AG20443 (cell line): ENCODE measurements at places on chromosomes 7 and 10.
A peak's percentile ranks its signal among the peaks of the same experiment; 100 is the strongest.

GRCh38 chr10:126242397-126243260 is 145.6 kb downstream of the ADAM12 start:
- peak; percentile 62 for DNase-seq

DNA sequence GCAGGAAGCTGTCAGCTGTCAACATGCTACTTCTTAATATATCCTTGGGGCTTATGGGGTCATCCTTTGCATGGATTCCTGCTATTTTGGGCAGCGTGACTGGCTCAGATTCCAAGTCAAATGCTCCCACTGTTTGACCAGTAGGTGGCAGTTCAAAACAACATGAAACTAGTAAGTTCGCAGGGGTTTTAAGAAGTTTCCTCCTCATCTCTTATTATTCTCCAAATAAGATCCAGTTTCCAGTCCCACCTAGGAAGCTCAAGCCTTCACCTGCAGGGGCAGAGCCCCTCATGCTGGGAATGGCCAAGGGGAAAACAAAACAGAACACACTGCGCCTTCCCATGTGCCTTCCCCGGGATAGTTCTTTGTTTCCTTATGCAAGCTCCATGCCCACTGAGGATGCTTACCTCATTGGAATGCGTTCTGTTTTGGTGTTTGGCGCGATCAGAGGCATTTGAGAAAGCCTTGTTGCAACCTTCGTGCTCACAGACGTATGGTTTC is 259.8 kb downstream of the GLI3 start:
- peak; percentile 55 for DNase-seq

DNA sequence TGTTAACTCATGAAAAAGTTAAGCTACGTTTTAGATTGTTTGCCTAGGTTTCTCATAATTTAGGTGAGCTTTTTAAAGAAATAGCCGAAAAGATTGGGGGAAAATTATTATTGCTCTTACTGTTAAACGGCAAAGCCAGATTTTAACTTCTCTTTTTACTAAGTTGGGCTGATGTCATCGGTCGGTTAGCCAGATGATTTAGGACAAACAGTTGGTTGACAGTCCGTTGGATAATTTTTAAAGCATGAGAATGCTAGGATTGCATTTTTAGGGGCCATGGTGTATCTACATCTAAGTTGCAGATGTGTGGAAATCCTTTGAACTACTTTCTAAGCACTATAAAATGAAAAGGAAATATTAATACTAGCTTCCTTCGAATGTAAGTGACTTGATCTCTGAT is 280.9 kb upstream of the AKR1E2 start:
- DNase-seq: peak; percentile 17

DNA sequence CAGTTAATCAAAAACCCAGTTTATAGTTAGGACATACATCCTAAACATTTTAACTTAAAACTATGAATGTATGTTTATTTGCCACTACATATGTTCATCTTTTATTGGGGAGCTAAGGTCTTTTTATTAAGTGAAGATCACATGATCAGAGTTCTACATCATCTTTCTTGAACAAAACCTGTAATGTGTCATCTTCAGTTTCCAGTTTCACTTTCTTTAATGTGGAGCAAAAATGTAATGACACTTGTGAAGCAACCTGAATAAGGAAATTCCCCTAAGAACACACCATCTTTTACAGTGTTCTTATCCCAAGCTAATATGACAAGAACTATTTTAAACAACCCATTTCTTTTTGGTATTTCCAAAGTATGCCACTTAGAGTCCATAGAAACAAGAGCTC is 166.7 kb upstream of the BET1 start:
- DNase-seq: no peak

- DNase-seq: no peak
Measured at GRCh38 chr10:13892001-13892491, 305.3 kb downstream of the PRPF18 start.

DNA sequence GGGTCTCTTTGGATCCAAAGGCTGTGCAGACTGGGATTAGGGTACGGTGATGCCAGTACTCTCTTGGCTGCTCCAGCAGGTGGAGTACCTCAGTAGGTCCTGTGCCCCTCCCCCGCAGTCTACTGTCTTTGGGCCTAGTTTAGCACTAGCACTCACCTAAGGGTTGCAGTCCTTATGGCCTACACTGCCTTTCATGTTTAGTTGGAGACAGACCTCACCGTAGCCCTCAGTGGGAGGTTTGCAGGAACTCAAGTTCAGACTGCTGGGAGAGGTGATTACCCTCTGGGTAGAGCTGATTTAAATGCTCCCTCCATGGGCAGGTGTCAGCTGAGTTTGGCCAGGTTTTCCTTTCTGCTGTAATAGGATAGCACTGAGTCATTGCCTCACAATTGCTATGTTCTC is 210.8 kb upstream of the TMEM196 start:
- no peak for DNase-seq

- DNase-seq: no peak
Measured at GRCh38 chr7:149254181-149254858, 7.7 kb upstream of the ZNF783 start.

DNA sequence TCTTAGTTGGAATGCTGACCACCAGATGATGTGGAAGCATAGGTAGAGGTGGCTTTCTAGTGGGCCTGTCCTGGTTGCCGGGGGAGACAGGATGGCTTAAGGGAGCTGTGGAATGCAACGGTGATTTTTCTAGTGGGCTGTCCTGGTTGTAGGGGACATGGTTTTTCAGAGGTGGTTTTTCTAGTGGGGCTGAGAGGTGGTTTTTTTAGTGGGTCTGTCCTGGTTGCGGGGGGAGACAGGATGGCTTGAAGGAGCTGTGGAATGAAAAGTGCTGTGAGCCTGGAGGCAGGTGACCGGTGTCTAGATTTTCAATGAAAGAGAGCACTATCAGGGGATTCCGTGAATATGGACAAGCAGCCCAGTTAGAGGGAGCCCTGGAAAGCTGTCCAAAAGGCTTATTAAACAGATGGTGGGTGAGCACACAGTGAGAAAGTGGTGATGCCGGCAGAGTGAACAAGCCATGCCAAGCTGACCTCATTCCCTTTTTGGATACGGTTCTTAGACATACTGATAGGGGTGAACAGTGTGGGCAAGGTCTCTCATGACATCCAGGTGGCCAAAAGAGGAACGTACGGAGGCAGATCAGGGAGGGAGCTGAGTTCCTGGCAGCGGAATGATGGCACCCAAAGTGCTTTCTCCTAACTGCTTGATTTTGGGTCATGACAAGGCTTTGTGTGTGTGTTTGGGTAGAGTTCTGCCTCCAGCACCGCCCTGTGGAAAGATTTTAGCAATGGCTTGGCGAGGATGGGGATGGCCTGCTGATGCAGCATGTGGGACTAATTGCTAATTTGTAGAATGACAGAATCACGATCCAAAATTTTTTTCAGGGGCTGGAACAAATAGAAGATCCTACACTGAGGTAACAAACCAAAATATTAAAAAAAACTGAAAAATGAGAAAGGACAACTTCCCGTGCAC is 126.6 kb downstream of the TMEM178B start:
- no peak for DNase-seq

- DNase-seq: no peak
Measured at GRCh38 chr7:155578016-155578415, 31.7 kb upstream of the CNPY1 start.

- no peak for DNase-seq
Measured at GRCh38 chr10:35743351-35743750, 101.3 kb upstream of the FZD8 start.

DNA sequence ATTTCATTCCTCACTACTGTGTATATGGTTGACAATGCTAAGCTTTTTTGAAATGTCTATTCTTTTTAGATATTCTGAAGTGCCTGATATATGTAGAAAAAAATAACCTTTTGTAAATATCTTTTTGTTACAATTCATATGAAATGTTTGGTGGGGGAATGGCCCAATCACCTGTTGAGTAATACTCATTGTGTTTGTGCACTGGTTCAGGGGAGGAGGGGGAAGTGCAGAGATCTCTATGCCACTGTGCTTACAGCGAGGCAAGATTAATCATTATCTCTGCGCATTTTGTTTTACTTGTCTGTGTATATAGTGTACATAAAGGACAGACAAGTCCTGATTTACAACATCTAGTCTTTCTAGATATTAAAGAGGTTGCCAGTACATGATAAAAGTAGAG is 25.2 kb downstream of the NUP42 start:
- no peak for DNase-seq

DNA sequence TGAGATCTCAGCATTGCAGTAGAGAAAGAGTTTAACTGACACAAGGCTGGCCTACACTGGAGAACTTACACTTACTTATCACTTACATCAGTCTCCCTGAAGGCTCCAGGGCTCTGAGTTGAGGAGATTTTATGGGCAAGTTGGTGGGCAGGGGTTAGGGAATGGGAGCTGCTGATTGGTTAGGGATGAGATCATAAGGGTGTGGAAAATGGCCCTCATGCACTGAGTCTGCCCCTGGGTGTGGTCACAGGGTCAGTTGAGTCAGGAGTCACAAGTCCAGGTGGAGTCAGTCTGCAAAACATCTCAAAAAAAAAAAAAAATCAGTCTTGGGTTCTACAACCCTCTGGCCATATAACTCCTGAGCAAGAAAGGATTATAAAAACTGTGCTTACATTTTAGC is 60.5 kb downstream of the PPP1R17 start:
- no peak for DNase-seq

DNA sequence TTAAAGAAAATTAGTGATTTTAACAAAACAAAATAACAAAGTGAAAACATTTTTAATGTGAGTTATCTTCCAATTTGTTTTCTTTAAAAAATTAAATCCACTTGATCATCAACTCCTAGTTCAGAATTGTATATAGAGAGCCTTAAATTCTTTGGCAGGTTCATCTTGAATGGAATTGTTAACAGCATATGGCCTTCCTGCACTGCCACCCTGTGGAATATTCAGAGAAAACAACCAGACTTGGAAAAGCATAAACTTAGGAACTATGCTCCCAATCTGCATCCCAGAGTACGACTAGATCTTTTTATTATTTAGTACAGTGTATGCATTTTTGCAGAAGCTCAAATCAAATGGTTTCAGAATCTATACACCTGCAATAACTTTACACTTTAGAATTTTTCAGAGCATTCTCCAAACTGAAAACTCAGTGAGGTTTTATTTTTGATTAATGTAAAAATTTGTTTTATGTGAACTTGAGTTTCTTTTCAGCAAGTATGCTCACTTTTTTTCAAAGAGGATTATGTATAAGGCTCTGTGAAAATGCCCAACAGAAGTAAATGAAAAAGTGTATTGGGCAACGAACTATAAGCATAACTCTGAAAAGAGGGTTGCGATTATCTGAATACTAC is 44.9 kb upstream of the ANK3 start:
- DNase-seq: peak; percentile 50

DNA sequence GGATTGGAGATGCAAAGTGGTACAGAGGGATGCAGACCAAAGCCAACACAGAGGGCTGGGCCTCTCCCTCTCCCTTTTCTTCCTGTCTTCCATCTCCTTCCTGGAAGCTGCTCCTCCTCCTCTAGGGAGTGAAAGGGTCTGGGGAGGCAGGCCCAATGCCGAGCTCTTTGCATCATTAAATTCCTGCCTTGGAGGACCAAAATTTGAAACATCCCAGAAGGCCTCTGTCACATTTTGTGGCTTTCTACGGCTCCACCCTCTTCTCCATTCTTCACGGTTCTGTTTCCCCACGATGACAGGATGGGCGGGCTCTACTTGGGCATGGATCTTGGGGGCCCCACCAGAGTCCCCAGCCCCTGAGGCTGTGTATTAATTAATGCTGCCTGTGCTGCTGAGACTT is 76.4 kb downstream of the NEURL1 start:
- peak; percentile 58 for DNase-seq

DNA sequence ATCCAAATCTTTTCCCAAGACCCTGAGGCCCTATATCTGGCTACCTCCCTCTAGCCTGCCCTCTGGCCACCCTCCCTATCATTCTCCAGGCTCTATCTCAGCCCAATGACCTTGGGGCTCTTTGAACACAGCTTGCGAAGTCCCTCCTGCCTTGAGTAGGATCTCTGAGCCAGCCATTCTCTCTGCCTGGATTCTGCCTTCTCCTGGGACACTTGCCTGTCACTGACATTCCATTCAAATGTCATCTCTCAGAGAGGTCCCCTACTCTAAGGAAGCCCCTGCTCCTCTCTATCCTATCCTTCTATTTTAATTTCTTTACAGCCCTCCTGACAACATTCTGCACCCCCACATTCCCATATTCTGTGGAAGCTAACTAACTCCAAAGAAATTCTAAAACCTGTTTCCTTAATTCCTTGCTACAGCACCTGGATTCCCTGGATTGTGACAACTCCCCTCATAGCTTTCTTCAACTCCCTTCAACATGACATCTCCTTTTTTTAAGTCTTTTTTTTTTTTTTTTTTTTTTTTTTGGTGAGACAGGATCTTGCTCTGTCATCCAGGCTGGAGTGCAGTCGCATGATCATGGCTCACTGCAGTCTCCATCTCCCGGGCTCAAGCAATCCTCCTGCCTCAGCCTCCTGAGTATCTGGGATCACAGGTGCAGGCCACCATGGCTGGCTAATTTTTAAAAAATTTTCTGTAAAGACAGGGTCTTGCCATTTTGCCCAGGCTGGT is 81.0 kb upstream of the ASAH2 start:
- no peak for DNase-seq

- DNase-seq: no peak
Measured at GRCh38 chr10:109411917-109412316, 511.4 kb downstream of the XPNPEP1 start.

DNA sequence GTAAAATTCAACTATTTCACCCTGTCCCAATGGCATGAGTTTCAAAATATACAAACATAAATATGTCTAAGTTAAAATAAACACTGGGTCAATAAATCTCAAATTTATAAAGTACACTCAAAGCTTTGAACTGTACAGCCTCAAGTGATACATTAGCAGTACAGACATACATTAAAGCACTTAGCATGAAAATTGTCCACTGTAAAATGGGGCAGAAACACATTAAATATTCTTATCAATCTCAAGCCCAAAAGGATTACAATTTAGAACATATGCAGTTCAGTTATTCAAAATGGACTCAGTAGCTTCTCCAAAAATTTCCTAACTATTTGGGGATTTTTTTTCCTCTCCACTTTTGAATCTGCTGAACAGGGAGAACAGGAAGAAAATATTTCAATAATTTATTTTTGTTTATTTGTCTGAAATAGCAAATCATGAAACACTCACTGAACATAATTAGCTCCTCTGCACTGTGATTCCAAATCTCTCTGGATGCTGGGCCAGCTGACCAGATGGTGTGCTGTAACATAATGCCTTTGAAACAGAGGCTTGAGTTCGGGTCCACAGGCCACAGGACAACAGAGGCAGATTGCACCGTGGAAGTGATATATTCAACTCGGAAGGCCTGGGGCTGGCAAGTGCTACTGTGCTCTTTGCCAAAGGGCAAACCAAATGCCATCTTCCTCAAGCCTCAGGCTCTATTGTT is 248.9 kb upstream of the LRRN3 start:
- no peak for DNase-seq

- DNase-seq: no peak
Measured at GRCh38 chr7:123608991-123609882, 7.6 kb downstream of the ASB15 start.

- DNase-seq: no peak
Measured at GRCh38 chr7:2717293-2718261, 29.6 kb downstream of the AMZ1 start.

GRCh38 chr7:141073641-141074161 is at the start of gene TMEM178B:
Gene TMEM178B, plus strand, starts transcription at chr7:141074064.
- no peak for DNase-seq

DNA sequence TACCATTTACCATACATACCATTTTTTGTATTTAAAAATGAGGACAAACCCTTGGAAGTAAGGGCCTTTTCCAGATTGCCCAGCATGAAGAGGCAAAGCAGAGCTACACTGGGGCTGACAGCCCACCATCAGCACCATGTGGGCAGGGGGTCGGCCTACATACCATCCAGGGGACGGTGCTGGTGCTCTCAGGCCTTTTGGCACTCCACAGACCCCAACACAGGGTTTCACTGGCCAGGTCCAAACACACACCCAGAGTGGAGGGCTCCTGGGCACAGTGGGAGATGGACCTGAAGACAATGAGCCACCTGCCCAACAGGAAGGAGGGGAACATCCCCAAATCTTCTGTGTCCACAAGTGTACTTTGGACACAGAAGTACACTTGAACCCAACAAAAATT is 69.2 kb upstream of the CAMK2B start:
- DNase-seq: no peak
